Fibroblast of skin of right biceps (primary cell): ENCODE measurements at places on chromosomes 13 and 19.

DNA sequence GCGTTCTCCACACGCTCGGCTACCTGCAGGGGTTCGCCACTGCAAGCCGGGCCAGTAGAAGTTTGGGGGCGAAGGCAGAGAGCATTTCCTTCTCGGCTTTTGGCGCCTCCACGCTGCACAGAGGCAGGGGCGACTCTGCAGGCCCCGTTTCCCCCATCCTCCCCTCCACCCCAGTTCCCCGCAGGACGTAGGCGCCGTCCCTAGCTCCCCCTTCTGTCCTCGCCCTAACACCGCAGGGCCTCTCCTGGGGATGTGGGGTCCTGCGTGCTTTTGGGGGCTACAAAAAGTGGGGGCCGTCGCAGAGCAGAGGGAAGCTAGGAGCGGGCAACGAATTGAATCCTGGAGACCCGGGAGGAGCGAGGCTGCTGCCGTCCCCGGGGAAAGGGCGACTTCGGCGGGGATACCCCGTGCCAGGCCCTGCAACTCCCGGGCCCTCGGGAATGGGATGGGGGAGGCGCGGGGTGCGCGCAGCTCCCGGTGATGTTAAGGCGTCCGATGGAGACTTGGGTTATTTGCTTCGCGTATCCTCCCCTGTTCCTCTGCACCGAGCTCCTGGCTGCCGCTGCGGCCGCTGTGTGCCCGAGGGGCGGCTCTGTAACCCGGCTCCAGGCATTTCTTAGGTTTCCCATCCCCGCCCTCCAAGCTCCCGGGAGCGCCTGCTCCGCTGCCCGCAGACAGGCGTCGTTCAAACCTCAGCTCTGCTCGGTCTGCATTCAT, 255.9 kb upstream of the SOX21 start:
- no peak for DNase-seq

- no peak for DNase-seq
Observed at GRCh38 chr19:49009828-49010227, 7.1 kb downstream of the LHB start.

DNA sequence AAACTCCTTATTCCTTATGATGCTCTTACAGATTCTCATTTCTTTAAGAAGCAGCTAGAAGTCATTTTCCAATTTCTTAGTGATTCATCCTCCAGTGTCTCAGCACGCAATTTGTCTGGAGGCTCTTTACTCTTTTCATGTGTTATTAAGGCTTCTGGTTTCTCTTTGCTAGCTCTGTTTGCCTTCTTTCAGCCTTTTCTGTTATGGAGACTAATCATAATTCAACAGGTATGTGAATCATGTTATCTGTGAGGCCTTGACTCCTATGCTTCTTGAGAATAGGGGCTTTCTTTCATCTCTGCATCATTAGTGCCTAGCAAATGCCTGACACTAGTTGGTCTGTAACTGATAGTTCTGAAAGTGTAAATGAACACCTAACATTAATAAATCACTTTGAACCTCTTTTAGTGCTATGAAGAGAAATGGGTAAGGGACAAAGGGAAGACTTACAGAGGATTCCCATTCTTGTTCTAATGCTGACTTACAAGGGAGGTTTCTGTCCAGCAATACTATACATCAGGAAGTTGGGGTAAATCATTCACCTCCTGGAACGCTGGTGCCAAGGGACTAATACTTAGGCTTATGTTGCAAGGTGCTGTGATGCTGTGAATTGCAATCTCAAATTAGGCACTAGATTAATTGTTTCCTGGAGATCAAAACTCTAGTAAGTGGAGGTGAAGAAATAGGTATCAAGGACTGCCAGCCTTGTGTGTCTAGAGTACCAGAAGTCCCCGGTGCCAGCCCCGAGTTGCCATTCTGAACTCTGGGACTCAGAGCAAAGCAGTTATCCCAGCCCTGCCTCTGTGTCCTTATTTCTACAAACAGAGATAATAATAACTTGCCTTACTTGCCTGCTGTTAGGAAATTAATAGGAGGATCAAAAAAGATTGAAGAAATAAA, 265.6 kb downstream of the DCLK1 start:
- DNase-seq, result no peak

GRCh38 chr13:31649766-31650165, 89.6 kb upstream of the RXFP2 start:
- no peak for DNase-seq

- no peak for DNase-seq
Observed at GRCh38 chr13:28455580-28456194, 39.2 kb downstream of the FLT1 start.

GRCh38 chr13:109756778-109757177, 29.6 kb downstream of the IRS2 start:
- DNase-seq, result no peak

- no peak for DNase-seq
Observed at GRCh38 chr13:113418722-113419049, 34.6 kb downstream of the ADPRHL1 start.

DNA sequence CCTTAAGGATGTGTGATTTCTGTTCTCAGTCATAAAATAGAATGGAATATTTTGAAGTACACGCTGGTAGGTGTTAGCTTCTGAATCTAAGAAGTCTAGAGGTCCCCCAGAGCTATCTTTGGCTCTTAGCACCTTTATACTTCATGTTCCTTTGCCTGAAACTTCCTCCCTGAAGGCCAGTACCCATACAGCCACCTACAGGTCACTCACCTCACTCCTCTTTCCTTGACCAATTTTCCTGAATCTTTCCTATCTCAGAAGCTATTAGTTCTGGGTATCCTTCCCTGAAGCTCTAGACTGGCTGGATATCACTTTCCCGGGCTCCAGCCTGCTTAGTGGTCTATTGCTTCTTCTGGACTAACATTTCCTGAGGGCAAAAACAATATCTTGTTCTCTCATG, 93.4 kb upstream of the EDNRB start:
- DNase-seq, result no peak
